ENCODE measurements at places on chromosomes 12 and 14.

- DNase-seq, result no peak
Observed at GRCh38 chr12:122669397-122670070, 33.6 kb downstream of the HCAR2 start.

GRCh38 chr12:17333287-17333686 lies 727.3 kb upstream of the LMO3 start:
- DNase-seq, result no peak

- no peak for DNase-seq
Observed at GRCh38 chr12:124704619-124705018, 137.2 kb upstream of the NCOR2 start.

GRCh38 chr12:69468237-69469026 lies 1.8 kb upstream of the FRS2 start:
- no peak for DNase-seq

DNA sequence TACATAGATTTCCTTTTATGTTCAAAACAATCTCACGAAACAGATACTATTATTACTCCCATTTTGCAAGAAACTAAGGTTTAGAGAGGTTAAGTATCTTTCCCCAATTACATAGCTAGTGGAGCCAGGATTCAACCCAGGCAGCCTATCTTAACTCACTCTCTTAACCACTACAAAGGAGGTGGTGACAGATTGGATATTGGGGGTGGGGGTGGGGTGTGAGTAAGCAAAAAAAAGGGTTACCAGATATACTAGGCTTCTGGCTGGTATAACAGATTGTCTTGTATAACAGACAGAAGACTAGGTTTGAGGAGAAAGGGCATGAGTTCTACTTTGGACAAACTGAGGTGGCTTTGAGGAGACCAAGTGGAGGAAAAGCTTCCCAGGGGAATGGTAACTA lies 2.1 kb downstream of the GMFB start:
- DNase-seq, result no peak

DNA sequence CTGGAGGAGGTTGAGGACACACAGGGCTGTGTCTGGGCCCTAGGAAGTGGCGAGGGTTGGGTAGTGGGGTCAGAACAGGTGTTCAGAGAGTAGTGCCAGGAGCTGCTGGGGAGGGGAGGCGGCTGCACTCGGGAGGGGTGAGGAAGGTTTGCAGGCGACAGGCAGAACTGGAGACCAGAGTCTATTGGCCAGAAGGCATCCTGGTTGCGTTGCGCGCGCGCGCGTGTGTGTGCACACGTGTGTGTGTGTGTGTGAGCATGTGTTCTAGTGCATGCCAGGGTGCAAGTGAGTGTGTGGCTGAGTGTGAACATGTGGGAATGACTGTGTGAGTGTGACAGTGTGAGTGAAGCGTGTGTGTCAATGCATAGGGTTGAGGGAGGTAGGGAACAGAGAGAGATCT lies 86.4 kb downstream of the CCDC92 start:
- DNase-seq, result no peak

DNA sequence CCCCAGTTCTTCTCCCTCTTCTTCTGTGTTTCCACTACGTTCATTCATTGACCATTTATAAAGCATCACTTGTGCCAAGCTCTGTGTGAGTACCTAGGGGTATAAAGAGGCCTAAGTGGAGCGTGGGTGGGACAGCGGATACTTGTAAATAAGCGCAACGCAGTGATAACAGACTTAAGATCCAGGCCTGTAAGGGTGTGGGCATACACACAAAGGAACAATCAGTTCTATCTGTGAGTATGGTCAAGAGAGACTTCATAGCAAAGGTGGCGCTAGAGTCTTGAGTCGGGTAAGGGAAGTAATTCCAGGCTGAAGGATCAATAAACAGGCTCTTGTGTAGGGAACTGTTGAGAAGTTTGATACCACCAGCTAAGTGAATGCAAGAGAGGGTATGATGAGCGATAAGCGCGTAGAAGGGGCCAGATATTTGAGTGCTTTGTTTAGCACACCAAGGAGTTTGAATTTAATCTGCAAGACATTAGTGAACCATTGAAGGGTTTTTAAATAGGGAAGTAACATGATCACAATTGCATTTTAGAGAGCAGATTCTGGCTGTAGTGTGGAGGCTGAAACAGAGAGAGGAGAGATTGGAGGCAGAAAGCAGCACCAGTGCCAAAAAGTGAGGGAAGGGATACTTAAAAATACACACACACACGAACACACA lies 1.0 kb upstream of the GXYLT1 start:
- no peak for DNase-seq

DNA sequence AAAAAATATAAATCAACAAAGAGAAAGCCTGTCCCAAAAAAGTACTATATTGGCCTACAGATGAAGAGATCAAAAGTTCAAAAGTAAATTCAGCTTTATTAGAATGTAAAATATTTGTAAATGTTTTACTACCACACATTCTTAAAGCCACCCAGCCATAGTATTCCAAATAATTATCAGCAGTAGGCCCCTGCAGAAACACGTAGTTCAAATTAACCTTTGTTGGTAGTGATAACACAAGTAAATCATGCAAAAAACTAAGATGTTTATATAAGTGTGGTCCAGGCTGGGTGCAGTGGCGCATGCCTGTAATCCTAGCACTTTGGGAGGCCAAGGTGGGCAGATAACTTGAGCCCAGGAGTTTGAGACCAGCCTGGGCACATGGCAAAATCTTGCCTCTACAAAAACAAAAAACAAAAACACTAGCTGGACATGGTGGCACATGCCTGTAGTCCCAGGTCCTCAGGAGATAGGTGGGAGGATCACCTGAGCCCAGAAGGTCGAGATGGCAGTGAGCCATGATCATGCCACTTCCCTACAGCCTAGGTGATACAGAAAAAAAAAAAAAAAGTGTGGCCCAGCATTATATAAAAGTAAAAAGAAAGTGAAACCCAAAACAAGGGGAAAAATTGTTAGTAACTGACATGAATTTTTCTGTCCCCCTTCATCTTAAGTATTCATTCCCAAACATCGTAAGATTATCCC lies 17.9 kb downstream of the SPTLC2 start:
- DNase-seq, result no peak

DNA sequence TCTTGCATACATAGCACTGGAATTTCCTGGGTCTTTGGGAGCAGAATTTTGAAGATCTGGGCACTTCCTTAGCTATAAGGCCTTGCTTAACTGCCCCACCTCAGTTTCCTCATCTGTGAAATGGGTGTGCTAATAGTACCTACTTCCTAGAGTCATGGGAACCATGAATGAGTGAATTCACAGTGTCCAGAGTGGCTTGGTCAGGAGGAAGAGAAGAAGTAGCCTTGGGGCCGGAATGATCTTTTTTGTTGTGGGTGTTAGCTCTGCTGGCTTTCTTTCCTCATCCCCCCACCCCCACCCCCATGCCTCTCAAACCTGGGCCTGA lies 2.4 kb downstream of the SH2B3 start:
- DNase-seq, result no peak

GRCh38 chr12:105888696-105889095 lies 250.1 kb downstream of the NUAK1 start:
- no peak for DNase-seq

- DNase-seq, result no peak
Observed at GRCh38 chr12:131315601-131316000, 361.9 kb downstream of the ADGRD1 start.
